ENCODE measurements at places on chromosomes 5 and 9.

GRCh38 chr9:114836769-114837168 lies 30.9 kb upstream of the TNFSF15 start:
- no peak for DNase-seq

GRCh38 chr5:141477815-141478214 lies 2.0 kb downstream of the PCDHGC3 start:
- no peak for DNase-seq

- no peak for DNase-seq
These were observed 131.3 kb downstream of the ZDHHC21 start for GRCh38 chr9:14561929-14562405.

GRCh38 chr5:124962735-124963134 lies 216.3 kb upstream of the ZNF608 start:
- no peak for DNase-seq

DNA sequence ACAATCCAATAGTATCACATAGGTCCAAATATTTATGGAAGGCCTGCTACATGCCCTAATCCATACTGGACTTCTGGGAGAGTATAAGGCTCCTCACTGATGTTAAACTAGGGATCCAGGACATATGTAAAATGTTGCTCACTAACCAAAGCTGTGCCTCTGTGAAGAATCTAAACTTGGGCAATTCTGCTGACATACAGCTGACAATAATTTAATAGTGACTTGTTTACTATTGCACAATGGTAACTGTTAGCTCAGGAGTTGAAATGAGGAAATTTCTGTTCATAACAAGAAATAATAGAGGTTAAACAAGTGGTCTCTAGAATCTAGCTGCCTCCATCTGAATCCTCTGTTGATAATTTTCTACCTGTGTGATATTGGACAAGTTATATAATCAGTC lies 14.9 kb upstream of the CTXN3 start:
- DNase-seq, result no peak

DNA sequence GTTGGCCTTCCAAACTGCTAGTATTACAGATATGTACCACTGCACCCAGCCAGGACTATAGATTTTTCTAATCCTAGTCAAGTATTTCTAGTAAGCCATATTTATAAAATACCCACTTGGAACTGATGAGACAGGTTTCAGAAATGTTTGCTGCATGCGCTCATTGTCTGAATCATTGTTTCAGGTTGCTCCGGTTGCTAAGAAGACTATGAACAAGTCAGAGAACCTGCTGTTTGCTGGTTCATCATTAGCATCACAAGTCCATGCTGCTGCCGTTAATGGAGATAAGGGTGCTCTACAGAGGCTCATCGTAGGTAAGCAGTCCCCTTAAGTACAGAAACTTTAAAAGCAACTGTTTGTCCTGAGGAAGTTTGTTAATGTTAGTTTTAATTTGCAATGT lies 5.3 kb downstream of the INVS start:
- DNase-seq, result no peak

- no peak for DNase-seq
These were observed 10.0 kb downstream of the CMBL start for GRCh38 chr5:10297646-10298204.

- no peak for DNase-seq
These were observed 138.2 kb downstream of the SNX18 start for GRCh38 chr5:54655761-54656160.

DNA sequence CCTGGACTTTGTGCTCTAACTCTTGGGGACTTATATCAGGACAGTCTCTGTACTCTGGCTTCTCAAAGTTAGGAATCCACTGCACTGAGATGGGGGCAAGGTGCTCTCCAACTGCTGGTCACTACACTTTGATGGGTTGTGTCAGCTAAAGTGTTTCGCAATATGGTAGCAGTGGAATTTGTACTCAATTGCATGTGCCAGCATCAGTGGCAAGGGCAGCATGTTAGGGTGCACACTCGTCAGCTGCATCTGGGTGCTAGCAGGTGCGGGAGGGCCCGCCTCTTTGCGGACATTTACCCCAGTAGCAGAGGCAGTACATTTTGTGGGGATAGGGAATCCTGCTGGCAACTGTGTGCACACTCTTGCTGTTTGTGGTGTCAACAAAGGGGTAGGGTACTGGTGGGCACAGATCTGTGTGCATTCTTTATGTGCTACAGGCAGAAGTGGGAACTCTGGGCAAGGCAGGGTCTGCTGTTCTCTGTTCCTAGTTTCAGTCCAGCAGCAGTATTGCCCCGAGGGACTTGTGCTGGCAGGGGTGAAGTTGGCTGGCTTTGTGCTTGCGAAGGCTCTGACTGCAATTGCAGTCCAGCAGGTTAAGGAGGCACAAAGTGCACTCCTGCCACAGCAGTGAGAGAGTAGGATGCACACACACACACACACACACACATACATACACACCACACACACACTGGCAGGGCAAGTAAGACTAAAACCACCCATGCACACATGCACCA lies 924.8 kb upstream of the CDH9 start:
- DNase-seq, result no peak

DNA sequence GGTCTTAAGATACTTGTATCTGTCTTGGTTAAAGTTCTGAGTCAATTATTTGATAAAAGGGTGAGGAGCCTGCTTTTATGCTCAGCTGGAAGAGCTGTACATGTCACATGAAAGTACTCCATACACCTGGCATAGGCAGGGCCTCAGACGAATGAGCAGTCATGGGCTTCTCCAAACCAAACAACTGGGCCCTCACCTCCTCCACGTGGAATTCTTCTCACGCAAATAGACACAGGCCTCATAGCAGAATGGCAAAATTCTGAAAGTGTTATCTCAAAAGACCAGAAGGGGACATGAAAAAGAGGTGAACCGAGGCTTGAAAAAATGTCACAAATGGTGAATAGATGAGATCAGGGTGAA lies 48.6 kb downstream of the FAM240B start:
- no peak for DNase-seq

DNA sequence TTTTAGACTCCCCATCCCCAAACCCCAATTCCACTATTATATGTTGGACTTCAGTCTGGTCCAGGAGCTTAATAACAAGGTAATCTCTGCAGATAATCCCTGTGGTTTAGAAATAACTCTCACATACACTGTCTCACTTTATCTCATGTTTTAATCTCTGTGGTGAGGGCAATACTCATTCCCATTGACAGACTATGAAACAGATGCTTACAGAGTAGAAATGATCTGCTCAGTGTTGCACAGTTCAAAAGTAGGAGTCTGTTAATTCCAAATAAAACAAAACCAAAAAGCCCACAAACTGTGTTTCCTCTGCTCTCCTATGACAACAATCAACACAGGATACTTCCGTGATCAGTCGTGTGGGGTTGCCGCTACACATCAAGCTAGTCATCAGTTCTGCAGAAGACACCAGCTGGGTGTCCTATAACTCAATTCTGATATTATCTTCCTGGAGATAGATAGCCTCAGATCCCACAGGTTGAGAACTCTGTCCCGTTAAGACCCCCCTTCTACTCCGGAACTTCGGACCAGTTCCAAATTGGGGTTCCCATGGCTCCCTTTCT lies 26.3 kb upstream of the FANCC start:
- no peak for DNase-seq

DNA sequence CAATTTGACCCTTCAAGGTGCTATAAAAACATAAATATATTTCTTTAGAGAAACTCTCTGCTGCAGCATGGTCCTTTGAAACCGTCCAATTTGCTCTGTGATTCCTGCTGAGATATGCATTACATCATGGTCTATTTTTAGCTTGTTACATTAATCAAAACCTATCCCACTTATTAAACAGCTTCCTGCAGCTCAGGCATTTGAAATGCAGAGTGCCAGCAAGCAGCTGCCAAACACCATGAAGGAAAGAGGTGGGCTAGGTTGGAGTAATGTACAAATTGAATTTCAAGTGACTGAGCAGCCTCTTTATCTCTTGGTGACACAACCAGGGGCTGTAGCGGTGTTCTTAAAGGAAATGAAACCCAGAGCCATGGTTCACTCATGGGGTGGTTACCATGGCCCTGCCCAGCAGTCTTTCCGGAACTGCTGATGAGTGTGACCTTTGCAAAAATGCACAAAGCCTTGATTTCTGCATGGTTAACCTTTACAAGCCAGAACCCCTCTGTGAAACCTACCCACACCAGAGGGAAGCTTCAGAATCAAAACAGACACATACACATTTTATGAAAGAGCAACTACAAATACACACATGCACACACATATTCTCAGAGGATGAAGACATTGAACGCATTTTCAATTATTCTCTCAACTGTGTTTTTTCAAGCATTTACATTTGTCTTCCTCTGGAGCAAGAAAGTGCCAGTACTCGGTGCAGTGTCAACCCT lies 155.8 kb upstream of the ZNF608 start:
- DNase-seq, result no peak

- DNase-seq, result no peak
These were observed 131.9 kb upstream of the KLF4 start for GRCh38 chr9:107621436-107621835.

GRCh38 chr9:981491-981898 lies 5.0 kb downstream of the DMRT3 start:
- no peak for DNase-seq

GRCh38 chr5:158751961-158752655 lies 347.6 kb downstream of the EBF1 start:
- no peak for DNase-seq

DNA sequence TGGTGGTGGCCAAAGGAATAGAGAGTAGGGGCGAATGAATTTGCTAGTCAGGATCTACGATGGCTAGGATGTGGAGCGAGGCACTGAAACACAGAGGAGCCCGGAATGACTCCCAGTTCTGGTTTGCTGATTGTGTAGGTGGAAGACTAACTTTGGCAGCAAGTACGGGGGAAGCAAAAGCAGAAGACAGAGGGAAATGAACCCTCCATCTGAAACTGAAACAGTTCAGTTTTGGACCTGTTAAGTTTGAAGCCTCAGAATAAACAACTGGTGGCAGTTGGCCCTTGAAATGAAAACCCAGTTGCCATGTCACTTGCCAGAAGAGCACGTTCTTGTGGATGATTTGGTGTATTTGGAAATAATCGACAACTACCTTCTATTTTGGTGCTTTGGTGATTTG lies 15.4 kb upstream of the SMIM15 start:
- DNase-seq, result no peak

GRCh38 chr5:168020542-168021294 lies 270.7 kb upstream of the WWC1 start:
- DNase-seq, result no peak

DNA sequence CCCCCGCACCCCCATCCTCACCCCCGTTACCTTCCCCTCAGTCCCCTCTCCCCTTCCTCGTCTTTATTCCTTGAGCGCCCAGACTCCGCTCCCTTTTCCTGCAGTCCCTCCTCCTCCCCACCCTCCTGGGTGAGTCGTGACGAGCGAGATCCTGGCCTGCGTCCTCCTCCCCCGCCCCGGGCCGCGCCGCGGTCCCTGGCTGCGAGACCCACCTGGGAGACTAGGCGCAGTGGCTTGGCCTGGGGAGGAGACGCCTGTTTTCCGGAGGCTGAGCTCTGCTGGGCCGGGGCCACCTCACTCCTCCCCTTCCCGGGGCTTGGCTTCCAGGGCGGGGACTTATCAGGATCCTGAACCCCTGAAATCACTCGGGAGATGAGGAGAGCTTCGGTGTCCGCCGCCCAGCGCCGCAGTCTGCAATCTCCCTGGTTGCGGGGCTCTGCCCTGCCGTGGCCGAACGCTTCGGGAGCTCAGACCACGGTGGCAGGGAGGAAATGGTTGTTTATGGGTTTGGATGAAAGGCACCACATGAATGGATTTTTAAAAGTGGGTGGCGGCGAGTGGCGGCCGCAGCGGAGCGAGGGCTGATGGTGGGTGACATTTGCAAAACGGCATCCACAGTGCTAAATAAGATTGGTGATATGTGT lies 984 bp downstream of the STXBP1 start:
- DNase-seq, result peak; percentile 9

- DNase-seq, result peak; percentile 15
These were observed 65.3 kb upstream of the EGFLAM start for GRCh38 chr5:38193015-38193581.

GRCh38 chr9:126894052-126894603 lies 20.5 kb upstream of the RALGPS1 start:
- DNase-seq, result no peak

- no peak for DNase-seq
These were observed 134.5 kb downstream of the NFIB start for GRCh38 chr9:14179449-14179848.

DNA sequence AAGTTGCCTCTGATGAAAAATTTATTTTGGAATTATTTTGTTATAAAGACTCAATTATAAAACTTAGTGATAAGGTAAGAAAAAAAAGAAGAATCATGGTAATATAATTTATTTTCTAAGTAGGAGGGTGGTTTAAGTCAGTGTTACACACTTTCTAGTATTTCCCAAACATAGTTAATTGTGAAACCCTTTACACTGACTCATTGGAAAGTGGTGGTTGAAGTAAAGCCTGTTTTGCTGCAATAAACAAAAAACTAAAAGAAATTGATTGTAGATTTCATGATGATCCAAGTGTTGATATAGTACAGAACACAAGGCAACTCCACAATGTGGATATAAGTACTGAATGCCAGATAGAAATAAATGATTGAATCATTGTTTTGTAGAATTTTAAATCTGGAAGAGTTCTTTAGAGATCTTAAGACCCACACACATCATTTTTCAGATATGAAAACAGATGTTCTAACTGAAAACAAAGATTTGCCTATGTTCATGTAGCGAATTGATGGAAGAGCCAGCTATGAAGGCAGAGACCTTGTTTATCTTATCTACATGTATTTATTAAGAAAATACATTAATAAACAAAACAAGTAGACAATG lies 539.8 kb downstream of the PRELID2 start:
- no peak for DNase-seq

DNA sequence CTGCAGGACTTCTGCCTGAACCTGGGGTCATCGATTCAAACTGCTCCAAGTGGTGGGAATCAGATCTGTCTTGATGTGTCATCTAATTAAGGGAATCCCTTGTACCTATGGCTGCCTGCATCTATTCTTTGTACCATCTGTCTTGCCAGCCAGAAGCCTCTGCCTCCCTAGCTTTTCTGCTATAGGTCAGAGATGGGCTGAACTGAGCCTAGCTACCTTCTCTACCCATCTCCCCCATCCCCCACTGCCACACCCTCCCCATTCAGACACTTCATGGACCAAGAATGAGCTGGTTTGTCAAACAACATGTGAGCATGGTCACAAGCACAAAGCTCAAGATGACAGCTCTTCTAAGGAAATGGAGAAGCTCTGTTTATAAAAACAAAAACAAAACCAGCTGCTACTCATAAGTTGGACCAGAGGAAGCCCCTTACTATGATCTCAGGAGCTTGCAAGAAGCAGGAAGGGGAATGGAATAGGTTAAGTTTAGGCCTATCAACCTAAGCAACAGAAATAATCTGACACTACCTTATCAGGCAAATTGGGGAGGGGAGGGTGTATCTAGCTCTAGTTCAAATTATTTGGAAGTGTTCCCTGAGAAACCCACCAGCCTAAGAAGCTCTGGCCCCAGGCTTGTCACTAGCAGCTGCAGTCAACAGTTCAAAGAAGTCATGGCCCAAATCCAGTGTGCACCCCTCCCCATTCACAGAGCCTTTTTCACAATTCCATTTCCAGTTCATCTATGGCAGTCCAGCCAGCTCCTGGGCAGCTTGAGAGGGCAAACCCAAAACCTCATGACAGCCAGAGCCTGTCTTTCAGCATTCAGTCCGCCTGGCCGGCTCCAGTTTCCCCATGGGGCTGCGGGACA lies 29.9 kb downstream of the SKP1 start:
- DNase-seq, result no peak
